ENCODE measurements at places on chromosomes 5 and 9.

DNA sequence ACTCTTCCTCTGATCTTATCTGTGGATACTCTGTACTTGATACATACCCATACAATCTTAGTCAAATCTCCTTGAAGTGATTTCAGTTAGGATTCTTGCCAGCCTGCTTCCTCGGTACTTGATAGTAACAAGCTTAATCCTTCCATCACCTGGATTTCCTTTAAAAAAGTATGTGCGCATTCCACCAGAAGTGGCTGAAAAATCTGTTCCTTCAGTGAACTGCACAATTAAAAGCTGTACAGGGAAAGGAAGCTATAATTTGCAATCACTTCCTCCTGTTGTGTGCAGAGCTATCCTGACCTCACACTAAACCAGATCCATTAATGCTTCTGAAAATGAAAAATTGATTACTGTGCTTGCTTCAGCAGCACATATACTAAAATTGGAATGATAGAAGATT is 47.3 kb downstream of the PWWP2A start:
- no peak for DNase-seq

DNA sequence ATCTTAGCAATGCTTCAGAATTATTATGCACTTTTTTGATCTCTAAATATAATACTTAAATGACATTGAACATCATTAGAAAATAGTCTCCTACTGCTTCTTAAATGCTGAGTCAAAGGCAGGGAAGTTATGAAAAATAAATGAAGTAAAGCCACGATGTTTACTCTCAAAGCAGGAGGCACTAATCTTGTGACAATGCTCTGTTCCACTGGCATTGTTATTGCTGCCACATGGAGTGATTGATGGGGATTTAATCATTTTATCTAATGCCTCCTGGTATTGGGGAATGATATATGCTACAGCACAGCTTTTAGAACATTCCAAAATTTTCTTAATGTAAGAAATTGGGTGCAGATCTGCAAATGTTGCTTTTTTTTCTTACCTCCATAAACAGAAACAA is 1655.4 kb upstream of the NUDT12 start:
- DNase-seq, result no peak

DNA sequence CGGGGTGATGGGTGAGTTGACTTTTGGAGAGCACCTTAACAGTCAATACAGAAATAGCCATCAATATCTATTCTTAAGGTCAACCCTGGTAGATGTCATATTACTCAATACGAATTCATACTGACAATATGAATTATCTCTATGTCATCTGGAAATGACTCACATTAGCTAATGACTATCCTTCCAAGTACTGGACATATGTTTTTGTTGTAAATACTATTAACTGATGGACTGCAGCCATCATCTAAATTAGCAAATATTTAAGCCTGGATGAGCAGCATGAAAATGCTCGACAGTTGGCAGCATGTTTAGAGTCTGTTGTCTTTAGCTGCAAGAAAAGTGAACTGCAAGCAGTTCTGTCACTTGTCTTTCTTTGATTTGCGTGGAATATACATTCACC is 19.6 kb upstream of the ISOC1 start:
- no peak for DNase-seq

- DNase-seq, result no peak
Observed at GRCh38 chr5:171823269-171823668, 37.7 kb downstream of the SMIM23 start.

DNA sequence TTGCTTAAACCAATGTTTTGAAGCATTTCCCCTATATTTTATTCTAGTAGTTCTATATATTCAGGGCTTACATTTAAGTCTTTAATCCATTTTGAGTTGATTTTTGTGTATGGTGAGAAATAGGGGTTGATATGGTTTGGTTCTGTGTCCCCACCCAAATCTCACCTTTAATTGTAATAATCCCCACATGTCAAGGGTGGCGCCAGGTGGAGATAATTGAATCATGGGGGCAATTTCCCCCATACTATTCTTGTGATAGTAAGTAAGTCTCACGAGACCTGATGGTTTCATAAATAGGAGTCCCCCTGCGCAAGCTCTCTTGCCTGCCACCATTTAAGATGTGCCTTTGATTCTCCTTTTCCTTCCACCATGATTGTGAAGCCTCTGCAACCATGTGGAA is 92.2 kb upstream of the TBC1D2 start:
- DNase-seq, result no peak

- no peak for DNase-seq
Observed at GRCh38 chr5:622359-622758, 10.2 kb downstream of the CEP72 start.

DNA sequence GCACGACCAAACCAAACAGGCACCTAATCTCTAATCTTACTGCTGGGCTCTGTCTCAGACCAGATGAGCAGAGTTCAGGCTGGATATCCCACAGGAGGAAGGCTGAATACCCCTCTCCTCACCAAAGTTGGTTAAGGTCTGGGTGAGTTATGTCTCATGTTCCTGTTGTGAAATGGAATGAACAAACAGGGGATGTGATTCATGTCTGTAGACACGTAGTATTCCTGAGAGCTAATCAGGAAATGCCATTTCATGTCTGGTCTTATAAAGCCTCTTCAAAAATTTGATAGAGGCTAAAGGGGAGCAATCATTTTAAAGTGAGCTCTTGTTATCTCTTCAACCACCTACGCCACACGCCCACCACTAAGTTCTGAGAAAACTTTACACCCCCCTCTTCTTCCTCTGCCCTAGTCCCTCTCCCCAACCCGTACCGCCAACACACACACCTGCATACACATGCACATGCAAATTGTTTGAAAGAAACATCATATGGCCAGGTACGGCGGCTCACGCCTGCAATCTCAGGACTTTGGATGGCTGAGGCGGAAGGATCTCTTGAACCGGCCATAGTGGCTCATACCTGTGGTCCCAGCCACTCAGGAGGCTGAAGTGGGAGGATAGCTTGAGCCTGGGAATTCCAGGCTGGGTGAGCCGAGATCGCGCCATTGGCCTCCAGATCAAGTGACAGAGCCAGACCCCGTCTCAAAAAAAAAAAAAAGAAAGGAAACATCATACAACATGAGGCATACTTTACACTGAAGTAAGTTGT is 69.8 kb upstream of the RAI14 start:
- no peak for DNase-seq

GRCh38 chr5:124583469-124584350 is 162.7 kb downstream of the ZNF608 start:
- peak; percentile 75 for DNase-seq

- no peak for DNase-seq
Observed at GRCh38 chr5:23977997-23978396, 470.6 kb downstream of the PRDM9 start.

- no peak for DNase-seq
Observed at GRCh38 chr9:97504381-97505216, 3.1 kb downstream of the TMOD1 start.

GRCh38 chr5:136047858-136048257 is 19.1 kb downstream of the TGFBI start:
- no peak for DNase-seq

DNA sequence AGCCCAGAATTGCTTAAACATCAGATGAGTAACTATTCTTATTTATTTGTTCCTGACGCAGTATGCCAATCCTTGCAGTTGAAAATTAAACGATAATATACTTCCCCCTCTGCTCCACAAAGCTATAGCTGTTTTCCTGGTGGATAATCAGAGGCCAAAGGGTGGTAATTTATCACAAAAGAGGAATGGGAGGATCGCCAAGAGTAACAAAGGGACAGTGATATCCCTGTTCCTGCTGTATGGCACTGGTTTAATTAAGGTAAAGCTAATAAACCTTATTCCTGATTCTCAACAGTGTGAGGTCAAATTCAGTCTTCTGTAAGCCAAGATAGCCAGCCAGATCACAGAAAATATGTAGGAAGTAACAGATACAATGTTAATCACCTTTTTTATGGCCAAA is 33.4 kb upstream of the PTGER4 start:
- no peak for DNase-seq

DNA sequence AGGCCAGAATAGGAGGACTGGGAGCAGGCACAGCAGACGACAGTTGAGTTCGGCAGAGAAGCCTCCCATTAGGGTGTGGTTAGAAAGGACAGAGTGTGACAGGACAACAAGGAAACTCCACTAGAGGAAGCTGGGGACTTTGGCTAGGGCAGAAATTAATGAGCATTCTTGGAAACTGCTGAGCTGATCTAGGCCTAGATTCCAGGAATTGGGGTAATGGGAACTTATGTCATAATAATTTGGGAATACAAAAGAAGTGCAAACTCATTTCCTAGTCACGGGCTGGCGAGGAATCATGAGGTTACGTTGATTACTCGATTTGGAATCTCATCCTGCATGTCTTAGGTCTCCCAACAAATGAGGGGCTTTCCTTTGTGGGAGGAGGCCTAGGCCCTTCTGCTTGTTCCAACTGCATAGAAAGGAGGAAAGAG is 144.6 kb upstream of the RPS23 start:
- no peak for DNase-seq

DNA sequence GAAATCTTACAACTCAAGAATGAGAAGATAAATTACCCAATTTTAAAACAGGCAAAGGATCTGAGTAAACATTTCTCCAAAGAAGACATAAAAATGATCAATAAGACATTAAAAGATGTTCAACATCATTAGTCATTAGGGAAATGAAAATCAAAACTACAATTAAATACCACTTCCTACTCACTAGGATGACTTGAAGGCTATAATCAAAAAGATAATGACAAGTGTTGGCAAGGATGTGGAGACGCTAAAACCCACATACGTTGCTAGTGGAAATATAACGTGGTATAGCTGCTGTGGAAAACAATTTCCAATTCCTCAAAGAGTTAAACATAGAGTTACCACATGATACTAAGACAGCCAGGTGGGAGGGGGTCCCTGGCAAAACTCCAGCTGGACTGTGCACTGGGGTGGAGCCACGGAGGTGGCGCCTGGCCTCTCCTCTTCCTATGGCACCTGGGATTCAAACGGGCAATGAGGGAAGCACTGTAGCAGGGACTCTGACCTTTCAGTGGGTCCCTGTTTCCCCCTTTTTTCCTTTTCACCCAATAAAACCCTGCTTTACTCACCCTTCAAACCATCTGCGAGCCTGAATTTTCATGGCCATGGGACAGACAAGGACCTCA is 5.9 kb downstream of the ARSB start:
- DNase-seq, result no peak

GRCh38 chr5:54703565-54704255 is 186.2 kb downstream of the SNX18 start:
- DNase-seq, result no peak

DNA sequence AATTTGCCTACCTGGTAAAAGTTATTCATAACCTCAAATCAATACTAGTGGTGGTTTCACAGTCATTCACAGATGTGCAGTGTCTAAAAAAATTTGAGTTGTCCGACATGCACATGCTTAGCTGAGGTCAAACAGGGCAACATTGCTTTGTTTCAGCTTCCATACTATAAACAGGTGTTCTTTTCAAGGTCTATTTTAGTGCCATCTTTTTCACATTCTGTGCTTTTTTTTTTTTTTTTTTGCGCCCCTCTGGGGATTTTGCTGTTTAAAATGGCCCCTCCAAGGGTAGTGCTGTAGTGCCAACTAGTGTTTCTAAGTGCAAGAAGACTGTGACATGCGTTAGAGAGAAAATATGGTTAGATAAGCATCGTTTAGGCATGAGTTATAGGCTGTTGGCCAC is 14.5 kb downstream of the PHAX start:
- no peak for DNase-seq
